ENCODE measurements at places on chromosomes 6 and 20.

- DNase-seq, result no peak
Measured at GRCh38 chr20:33015700-33016580, 8.4 kb downstream of the BPIFB2 start.

DNA sequence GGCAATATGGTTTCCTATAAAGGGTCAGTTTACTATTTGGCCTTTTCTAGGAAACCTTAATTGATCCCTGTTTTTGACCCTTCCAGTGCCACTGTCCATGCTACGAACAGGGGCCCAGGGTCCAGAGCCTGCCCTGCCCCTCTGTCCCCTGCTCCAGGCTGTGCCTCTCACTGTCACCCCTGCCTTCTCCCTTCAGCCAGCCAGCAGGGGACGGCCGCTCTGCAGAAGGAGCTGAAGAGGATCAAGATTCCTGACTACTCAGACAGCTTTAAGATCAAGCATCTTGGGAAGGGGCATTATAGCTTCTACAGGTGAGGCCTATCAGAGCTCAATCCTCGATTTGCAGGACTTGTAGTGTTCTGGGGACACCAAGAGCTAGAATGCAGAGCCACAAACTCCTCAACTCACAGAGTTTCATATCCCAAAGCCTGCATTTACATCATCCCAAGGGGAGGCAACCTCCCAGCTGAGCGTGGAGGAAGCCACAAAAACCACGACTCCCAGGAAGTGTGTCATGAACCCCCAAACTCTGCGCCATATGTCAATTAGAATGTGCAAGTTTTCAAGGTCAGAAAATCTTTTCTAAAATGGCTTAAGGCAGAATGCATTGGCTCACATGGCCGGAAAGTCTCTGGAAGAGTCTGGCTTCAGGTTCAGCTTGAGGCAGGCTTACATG, 3.6 kb downstream of the BPI start:
- DNase-seq, result no peak

GRCh38 chr6:158160932-158161539, 7.0 kb downstream of the SERAC1 start:
- no peak for DNase-seq

GRCh38 chr6:57421503-57421902, 104.1 kb downstream of the PRIM2 start:
- no peak for DNase-seq

DNA sequence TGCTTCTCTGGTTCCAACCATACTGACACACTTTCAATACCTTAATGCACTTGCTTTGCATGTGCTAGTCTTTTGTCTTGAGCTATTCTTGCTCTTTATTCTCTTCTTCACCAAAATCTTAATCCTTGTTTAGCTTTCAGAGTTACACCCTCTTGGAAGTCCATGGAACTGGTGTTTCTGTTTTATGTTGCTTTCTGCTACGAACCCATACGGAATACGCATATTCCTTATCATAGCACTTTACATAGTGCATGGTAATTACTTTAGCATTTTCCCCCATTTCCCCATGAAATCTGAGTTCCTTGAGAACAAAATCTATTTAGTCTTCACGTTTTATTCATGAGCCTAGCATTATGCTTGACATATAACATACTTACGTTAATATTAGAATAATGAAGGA, 270.9 kb downstream of the NKAIN2 start:
- DNase-seq, result no peak

- DNase-seq, result no peak
Measured at GRCh38 chr20:11987526-11987925, 69.8 kb downstream of the BTBD3 start.

DNA sequence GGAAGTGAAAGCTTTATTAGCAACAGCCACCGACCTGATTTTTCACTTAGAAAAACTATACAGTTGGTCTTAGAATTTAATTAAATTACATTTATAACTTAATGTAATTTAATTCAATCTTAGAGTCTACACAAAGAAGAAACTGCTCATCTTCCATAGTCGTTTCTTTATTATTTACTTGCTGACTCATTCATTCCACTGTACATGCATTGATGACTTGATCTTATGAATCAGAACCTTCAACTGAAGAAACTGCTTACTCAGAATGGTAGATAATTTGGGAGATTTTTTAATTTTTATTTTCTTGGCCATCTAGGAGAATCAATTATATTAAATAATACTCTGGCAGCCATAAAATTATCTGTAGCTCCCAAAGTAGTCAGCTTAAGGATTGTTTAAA, 1021.6 kb upstream of the FLRT3 start:
- DNase-seq, result peak; percentile 11

GRCh38 chr6:11912420-11912819, 99.7 kb upstream of the HIVEP1 start:
- no peak for DNase-seq

DNA sequence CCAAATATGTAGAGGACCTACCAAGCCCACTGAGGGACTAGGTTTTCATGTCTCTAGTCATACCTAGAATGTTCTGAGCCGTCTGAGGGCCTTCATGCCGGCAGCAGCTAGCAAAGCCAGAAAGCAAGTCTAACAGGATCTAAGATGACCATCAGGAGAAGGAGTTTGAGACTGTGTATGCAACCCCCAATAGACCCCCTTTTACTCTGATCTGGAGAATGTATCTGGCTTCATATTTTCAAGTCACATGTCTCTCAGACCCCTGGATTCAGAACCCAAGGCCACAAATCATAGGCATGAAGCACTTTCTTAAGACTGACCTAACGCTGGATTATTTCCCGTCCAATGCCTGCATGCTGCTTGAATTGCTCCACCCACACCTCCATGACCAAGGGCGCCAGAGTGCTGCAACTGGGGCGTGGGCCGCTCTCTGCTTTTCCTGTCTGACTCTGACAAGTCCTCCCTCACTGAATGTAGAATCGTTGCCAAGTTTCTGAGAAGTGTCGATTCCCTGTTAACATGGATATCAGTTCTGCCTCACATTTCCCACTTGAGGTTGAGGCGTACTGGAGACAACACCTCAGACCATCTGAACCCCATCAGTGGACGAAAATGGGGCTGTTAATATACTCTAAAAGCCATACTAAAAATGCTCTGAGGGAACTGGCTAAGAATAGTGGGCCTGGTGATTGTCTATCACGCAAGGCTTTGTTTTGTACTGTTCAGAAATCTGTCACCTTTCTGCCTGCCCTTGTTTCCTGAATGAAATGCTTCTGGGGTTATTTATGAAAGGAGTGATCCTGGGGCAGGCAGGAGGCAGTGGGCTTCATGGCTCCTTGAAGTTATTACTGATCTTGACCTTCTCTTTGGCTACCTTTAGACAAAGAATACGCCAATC, 23.9 kb upstream of the ASXL1 start:
- DNase-seq, result no peak

DNA sequence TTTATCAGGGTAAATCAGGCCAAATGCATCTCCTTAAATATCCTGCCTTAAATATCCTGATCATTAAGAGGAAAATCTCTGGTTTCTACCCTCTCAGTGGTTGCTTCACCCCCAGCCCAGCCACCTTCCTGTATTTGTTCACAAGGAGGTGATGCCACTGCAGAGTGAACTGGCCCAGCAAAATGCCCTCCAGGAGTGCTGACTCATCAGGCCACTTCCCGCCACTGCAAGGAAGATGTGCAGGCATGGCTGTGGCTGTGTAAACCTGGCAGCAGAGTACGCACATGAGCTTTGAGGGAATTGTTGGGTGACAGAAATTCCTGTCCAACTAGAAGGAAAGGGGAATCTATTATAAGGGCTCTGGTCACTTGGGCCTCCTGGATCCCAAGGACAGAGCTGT, 13.8 kb downstream of the NQO2 start:
- no peak for DNase-seq

- DNase-seq, result no peak
Measured at GRCh38 chr6:36692220-36692619, 5.4 kb upstream of the RAB44 start.

- DNase-seq, result peak; percentile 31
Measured at GRCh38 chr6:129766959-129767728, 57.2 kb upstream of the ARHGAP18 start.

- DNase-seq, result no peak
Measured at GRCh38 chr6:168280020-168280898, 39.3 kb downstream of the DACT2 start.

DNA sequence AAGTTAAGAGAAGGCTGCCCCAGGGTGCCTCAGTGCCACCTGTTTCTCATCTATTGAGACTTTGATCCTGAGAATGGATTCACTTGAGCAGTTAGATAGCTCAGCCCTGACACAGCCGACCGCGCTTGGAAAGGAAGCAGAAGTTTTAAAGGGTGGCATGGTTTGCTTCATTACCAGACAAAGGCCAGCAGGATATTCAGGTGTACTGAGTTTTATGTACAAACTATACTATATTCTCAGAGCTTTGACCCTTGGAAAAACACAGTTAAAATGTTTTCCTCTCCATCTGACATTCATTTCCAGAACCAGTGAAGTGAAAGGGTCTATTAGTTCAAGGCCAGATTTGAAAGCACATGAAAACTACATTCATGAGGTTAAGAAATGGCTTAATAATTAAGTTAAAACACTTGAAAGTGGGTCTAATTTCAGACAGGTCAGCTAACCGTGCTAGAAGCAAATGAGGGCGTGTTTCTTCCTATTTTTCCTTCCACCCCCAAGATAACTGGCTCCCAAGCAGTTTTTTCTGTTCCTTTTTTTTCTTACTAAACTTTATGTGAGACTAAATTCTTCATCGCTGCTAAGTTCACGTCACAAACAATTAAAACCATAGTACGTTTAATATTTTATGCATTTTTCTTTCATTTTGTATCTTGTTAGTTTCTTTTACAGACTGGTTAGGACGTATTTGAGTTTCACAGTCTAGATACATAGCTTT, 385.3 kb upstream of the SOX4 start:
- DNase-seq, result peak; percentile 14

DNA sequence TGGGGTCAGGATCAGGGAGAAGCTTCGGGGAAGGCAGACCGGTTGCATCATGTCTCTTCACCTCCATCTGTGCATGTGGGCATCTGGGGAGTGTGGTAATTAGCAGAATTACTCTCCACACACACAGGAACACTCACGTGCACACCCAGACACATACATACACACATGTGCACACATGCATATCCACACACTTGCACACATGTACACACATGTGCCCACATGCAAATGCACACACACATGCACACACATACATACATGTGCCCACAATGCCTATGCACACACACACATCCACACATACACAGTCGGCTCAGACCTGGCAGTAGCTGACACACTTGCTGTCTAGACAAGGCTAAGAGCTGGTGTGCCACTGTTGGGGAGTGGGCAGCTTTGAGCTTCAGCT, 212.3 kb upstream of the PMEPA1 start:
- no peak for DNase-seq

- DNase-seq, result no peak
Measured at GRCh38 chr6:159639721-159640120, 53.3 kb downstream of the SOD2 start.

DNA sequence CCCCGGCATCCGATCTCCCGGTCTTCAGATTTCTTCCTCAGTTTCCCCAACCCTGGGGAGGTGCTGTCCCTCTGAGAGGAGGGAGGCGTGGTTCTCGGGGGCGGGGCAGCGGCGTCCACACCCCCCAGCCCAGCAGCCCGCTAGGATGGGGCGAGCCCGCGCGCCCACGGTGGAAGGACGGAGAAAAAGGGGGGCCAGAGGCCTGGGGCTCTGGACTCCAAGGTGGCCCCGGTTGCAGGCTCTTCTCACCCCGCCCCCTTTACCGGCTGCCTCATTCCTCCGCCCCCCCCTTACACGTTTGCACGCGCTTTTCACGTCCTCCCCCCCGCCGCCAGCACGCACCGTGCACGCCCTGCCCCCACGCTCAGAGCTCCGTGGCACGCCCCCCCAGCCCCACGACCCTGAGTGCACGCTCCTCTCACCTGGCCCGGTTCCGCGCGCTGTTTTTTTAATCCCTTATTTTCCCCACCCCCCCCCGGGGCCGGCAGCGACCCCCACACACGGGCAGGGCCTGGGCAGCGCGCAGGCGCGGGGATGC, 402 bp downstream of the ZBTB12 start:
- DNase-seq, result no peak

DNA sequence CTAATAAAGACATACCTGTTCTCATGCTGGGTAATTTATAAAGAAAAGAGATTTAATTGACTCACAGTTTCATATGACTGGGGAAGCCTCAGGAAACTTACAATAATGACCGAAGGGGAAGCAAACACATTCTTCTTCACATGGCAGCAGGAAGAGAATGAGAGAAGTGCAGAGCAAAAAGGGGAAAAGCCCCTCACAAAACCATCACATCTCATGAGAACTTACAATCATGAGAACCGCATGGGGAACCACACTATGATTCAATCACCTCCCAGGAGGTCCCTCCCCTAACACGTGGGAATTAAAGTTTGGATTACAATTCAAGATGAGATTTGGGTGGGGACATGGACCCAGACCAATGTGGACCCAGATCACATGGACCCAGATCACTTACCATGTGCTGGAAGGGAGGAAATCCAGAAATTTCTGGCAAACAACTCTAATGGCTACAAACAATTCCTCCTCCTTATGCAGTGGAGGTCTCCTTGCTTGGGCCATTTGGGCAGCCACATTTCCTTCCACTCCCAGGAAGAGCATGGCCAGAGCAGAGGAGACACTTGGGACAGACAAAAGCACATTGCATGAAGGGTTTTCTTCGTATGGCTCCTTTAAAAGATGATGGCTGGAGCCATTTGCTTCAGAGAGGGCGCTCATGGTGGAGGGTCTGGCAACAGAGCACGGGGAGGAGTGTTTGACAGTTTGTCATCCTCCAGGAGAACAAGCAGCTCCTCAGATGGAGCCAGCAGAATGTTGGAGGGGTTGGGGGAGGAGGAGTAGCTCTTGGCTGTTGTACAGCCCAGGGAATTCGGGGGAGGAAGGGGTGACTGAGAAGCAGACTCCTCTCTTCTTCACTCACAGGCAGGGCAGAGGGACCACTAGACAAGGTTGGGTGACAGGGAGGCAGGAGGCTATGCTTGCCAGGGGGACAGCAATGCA, 30.4 kb downstream of the SERPINB9 start:
- DNase-seq, result no peak

DNA sequence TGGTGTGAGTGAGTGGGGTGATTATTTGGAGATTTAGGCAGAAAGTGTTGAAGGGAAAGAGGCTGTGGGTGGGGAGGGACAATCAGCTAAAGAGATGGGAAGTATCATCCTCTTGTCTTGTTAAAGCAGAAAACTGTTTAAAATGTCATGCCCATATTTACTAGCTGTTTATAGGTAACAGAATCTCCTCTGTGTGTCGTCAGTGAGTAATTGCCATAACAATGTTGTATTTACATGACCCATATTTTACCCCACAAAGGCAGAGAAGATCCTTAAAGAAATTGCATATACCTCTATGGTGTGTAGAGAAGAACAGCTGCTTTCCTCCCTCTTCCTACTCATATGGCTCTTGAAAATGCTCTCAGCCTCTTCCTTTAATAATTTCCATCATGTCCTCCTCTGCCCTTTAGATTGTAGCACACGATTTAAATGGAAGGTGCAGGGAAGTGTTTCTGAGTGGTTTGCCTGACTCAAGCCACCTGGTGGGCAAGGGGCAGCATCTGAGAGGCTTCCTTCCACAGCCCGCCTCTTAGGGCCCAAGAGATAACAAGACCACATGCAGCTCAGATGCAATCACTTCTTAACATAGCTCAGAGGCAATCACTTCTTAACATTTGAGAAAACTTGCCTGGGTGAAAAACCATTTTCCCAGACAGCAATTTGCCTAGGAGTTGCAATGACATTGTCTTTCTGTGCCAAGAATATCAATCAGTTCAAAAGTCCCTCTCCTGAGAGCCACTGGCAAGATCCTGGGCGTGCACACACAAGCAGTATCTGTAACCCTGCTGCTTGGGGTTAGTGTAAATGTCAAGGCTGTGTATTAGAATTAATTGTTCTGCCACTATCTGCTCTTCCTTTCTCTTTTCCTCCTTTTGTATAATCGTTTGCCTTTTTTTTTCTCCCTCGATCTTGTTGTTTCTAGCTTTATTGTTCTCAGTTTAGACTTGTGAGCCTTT, 44.1 kb upstream of the EDN1 start:
- no peak for DNase-seq

- DNase-seq, result no peak
Measured at GRCh38 chr6:169247991-169248390, 5.7 kb downstream of the THBS2 start.
